Activated T-cell treated with anti-CD3 and anti-CD28 coated beads, Interleukin-2, amount 50 U/mL, for 48 hours (primary cell): ENCODE measurements at places on chromosomes 2 and 18.

DNA sequence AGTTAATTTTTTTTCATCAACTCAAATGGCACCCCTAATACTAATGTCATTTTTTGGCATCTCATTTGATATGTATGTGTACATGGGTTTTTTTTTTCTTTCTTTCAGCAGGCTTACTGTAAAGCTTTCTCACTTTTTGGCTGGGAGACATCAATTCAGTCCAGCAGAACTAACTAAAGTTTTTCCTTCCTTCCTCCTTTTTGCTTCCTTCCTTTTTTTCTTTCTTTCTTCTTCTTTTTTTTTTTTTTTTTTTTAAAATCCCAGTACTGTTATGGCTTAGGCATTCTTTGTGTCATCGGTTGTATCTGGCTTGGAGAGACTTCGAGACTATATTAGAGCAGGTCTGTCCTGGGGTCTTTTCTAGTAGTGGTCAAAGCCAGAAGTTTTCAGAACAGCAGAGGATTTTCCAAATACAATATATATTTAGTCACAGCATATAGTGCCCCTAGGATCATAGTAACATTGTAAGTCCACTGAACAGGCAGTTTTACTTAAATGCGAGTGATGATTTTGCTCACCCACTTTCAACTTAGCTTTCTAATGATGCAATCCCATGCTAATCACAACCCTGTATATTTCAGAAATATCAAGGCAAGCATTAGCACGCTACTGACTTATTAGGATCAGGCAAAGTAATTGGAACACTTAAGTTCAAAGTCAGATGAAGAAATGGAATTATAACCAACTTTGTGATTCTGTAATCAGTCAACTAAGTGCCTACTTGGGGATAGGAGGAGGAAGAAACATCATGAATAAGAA lies 4.0 kb downstream of the KLHL29 start:
- no peak for DNase-seq

- DNase-seq = no peak
Observed at GRCh38 chr18:58228176-58228575, 184.2 kb downstream of the NEDD4L start.

DNA sequence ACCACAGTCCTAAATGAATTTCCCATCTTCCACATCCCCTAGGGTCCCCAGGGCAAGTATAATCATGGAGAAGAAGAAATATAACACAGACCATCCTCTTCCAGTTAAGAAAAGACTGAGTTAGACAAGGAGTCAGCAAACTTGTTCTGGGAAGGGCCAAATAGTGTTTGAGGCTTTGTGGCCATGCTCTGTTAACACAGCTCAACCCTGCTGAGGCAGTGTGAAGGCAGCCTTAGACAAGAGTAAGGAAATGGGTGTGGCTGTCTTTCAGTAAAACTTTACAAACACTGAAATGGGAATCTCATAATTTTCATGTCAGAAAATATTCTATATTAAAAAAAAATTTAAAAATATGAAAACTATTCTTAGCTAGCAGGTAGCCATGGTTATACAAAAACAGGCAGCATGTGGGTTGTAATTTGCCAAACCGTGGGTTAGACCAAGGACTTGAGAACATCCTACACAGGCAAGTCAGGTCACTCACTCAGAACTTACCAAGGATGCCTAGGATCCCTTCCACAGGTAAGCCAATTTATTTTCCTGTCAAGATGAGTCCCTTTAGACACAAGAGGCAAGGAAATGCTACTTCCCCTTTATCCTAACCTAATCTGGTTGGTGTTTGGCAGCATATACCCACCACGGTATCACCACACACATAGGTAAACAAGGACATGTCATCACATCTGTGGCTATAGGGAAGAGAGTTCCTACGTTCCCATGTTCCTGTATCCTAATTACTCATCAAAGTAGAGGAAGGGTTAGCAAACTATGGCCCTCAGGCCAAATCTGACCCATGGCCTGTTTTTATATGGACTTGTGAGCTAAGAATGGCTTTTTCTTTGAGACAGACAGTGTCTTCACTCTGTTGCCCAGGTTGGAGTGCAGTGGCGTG lies 31.9 kb downstream of the C2orf74 start:
- no peak for DNase-seq

DNA sequence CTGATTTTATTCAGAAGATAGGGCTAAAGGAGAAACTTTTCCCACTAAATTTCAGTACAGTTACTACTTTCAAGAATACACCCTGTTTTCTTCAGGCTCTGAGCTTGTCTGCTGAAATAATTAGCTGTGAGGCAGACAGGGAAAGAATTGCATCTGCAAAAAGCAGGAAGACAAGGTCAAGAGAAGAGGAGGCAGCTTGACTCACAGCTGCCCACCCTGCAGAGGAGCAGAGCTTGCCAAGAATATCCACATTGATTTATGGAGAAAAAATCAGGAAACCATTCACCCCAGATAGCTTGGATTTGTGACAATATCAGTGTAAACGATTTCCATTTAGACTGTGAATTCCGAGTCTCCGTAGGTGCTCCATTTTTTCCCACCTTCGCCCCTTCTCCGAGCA lies 49.0 kb downstream of the ACTR2 start:
- no peak for DNase-seq

- DNase-seq = no peak
Observed at GRCh38 chr2:84443477-84443876, 15.6 kb downstream of the SUCLG1 start.

DNA sequence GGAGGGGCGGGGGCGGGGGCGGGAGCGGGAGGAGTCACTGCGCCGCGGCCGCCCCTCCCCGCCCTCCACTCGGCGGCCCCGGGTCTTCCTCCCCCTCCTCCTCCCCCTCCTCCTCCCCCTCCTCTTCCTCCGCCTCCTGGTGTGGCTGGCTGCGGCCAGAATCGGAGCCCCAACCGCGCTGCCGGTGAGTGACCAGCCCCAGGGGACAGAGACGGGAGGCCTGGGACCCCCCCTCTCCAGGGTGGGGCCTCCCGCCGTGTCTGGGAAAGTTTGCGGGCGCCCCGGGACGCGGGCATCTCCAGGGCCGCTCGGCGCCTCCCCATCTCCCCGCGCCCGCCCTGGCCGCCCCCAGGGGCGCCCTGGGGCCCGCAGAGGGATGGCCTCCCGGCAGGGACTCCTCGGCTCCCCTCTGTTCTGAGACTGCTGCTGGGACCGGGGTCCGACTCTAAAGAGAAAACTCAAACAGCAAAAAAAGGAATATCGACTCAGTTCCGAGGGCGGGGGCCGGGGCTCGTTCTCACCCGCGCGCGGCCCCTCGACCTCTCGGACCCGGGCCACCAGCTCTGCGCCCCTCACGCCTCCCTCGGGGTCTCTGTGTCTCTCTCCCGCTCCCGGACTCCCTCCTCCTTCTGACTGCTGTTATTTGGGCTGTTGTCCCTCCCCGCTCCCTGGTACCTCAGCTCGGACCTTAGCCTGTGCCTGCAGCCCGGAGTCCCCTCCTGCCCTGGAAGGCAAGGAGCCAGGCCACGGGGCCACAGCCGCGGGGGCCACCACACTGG lies at the start of gene STON1:
STON1 (plus strand) TSS at position 122 of the 779 bp plus-strand sequence. CDS start 50,480 bp downstream, outside the sequence.
- DNase-seq = peak; percentile 37

DNA sequence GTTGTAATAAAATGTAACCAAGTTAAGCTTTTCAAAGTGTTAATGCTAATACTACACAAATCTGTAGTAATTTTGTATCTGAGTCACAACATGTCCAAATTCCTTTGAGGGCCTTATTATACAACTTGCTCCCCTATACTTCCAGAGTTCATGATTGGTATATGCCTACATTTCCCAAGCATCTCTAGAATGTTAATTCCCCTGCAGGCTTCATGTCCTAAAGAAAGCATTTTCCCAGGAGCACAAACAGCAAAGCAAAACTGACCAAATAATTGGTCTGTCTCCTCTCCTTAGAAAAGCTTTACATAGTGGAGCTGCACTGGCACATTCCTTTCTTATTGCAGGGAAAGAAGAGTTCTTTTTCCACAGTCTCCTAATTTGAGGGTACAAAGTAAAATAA lies 3.7 kb downstream of the ALS2 start:
- DNase-seq = no peak

GRCh38 chr2:143588746-143589145 lies 459.5 kb downstream of the ARHGAP15 start:
- no peak for DNase-seq

GRCh38 chr18:56445422-56445821 lies 193.0 kb downstream of the TXNL1 start:
- DNase-seq = no peak

GRCh38 chr2:109481196-109481555 lies 132.6 kb downstream of the SEPTIN10 start:
- no peak for DNase-seq

DNA sequence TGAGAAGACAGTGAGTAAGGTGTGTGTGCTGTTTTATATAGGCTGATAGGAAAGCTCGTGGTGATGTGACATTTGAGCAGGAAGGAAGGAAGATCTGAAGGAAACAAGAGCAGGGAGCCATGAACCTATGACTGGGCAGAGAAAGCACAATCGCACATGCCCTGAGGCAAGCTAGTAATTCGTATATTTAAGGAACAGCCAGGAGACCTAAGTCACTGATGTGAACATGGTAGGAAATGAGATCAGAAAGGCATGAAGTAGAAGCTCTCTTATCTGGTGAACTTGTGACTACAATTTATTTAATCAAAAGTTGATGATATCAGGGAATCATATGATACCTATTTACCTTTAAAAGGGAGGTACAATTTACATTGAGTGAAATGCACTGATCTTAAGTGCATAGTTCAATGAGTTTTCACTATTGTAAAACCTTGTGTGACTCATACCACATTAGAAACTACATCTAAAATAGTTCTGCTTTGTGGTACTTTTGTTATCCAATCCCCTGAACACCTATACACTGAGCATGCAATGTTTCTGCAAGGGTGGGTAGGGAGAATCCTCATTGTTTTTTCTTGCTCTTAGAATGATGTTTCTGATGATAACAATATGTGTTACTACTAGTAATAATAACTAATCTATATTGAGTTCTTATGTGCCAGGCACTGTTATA lies 67.5 kb downstream of the GALNT13 start:
- no peak for DNase-seq

- no peak for DNase-seq
Observed at GRCh38 chr2:186995092-186995491, 146.1 kb upstream of the ZSWIM2 start.

- DNase-seq = no peak
Observed at GRCh38 chr2:171706152-171706803, 19.0 kb downstream of the DYNC1I2 start.

- no peak for DNase-seq
Observed at GRCh38 chr2:25197336-25198208, 29.2 kb upstream of the POMC start.

GRCh38 chr2:79368116-79368630 lies 144.7 kb upstream of the CTNNA2 start:
- no peak for DNase-seq

GRCh38 chr2:71608034-71608433 lies 154.7 kb downstream of the DYSF start:
- DNase-seq = no peak

GRCh38 chr2:231172025-231172424 lies 26.4 kb upstream of the ARMC9 start:
- no peak for DNase-seq

- no peak for DNase-seq
Observed at GRCh38 chr2:8719528-8719927, 37.7 kb downstream of the ID2 start.

DNA sequence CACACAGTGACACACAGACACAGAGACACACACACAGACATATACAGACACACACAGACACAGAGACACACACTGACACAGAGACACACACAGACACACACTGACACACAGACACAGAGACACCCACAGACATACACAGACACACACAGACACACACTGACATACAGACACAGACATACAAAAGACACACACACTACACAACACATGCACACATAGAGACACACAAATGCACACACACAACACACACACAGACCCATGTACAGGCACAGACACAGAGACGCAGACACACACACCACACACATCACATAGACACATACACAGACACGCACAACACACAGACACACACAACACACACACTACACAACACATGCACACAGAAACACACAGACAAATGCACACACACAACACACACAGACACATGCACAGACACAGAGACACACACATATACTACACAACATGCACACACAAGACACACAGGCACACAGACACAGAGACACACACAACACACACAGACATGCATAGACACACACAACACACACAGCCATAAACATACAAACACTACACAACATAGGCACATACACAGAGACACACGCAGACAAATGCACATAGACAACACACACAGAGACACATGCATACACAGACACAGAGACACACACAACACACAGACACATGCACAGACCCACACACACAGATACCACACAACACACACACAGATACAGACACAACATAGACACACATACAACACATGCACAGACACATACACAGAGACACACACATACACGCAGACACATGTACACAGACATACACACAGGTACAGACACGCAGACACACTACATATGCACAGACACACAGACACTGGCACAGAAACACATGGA lies 120.5 kb downstream of the BCL2 start:
- DNase-seq = no peak

DNA sequence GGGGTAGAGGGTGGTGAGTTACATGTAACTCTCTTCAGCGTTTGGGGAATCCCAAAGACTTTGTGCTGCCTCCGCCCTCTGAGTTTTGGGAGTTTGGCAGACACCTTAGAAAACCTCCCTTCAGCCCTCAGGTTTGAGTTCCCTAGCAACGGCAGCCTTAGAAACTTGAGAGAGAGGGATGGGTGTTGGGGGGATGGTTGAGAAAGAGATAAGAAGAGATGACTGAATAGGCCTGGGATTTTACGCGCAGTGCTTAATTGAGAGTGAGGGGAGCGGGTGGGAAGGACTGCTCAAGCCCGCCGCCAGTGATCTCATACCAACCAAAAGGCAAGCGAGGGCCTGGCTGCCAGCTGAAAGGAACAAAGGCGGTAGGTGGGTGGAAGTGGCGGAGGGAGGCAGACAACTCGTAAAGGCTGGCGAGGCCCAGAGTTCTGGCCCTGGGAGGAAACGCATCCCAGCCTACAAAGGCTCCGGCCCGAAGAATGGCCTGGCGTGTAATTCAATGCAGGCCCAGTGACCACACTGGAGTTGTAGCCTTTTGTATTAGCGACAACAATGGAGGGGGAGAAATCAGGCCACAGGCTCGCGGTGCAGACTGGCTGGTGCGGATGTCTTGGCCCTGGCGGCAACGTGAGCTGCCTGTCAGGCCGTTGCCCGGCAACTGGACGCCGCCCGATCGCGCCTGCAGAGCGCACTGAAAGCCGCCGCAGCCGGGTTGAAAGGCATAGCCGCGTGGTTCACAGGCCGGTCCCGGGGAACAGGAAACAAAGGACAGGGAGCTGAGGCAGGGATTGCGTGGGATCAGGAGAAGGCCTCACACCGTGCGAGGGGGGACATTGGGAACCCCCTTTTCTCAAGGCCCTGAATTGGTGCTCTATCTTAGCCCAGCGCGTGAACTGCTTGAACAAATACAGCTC lies 39.9 kb upstream of the DARS1 start:
- peak; percentile 68 for DNase-seq
